ENCODE measurements at places on chromosomes 3 and 15. TPM values are rescaled to one million over a fixed set of nuclear protein-coding genes. Genes with fewer than 3 reads are reported as not detected.

GRCh38 chr3:162666835-162667234 lies 1170.2 kb downstream of the OTOL1 start:
- no peak for DNase-seq

GRCh38 chr3:152662157-152662556 lies 172.8 kb upstream of the P2RY1 start:
- no peak for DNase-seq

Gene ITIH3
- 1.3 TPM for total RNA-seq

- DNase-seq: no peak
These were observed 629.2 kb upstream of the ZNF385D start for GRCh38 chr3:22380253-22380652.

Gene IL20RB
- total RNA-seq: 1.6 TPM

GRCh38 chr3:15769256-15769915 lies 28.4 kb downstream of the ANKRD28 start:
- no peak for DNase-seq

DNA sequence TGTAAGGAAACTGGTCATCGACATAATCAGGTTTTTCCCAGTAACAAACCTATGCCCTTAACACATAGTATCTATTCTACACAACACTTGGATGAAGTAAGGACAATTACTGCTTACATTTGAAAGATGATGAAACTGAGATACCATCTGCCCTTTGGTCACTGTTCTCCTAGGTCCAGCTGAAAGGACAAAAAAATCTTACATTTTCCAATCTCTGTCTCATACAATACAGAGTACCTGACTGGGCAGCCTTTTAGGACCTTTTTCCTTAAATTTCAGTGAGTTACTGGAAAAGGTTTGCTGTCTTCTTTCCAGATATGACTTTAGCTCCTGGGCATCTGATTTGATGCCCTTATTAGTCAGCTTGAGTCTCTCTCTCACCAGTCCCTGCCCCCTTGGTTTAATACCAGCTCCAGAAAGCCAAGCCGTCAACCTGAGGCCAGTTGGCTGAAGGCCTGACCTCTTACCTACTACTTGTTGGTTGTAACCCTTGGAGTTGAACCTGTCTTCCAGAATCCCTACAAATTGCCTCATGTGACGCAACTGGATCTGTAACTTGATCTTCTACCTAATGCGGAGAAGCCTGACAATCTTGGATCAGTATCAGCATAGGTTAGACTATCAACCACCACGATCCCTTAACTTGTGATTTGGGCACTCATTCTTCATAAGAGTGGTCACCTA lies 355.3 kb upstream of the ZNF385D start:
- no peak for DNase-seq

Gene EFCC1
- total RNA-seq: 13.0 TPM

Gene CA12
- total RNA-seq: 21.9 TPM

Gene NANOGP8
- 0.81 TPM for total RNA-seq

DNA sequence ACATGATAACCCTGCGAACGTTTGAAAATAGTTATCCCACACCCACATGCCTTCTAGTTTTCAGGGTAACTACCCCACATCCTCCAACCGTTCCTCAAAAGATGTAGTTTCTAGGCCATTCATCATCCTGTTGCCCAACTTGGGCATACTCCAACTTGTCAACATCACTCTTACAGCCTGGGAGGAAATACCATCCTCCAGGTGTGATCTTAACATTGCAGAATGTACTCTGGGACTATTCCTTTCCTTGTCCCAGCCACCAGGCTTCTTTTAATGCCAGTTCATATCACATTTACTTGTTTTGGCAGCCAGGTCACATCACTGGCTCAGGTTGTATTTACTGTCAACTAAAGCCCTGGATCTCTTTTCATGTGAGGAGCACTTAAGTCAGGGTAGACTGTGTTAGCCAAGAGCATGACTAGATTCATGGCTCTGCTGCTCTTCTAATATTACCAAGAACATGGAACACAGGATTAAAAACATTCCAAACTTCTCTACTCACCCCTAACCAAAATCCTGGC lies 4.0 kb upstream of the DENND6A start:
- peak; percentile 7 for DNase-seq

- no peak for DNase-seq
These were observed 7.6 kb downstream of the ZMAT3 start for GRCh38 chr3:179063945-179064560.

GRCh38 chr3:54541369-54541768 lies 386.5 kb downstream of the LRTM1 start:
- DNase-seq: no peak

Gene SPINK8
- not detected for total RNA-seq

Gene SAMD7
- total RNA-seq: not detected

Gene NDN
- total RNA-seq: 45.0 TPM

Gene FETUB
- not detected for total RNA-seq

Gene ADAMTS17
- 667 TPM for total RNA-seq

- no peak for DNase-seq
These were observed 161.1 kb upstream of the BCL6 start for GRCh38 chr3:187906416-187906815.

- DNase-seq: peak; percentile 90
These were observed 3.6 kb downstream of the CHDH start for GRCh38 chr3:53842436-53843194.

Gene CD200R1
- total RNA-seq: 1.0 TPM

- DNase-seq: no peak
These were observed 32.0 kb downstream of the AP4E1 start for GRCh38 chr15:50940506-50940905.

Gene ASB7
- total RNA-seq: 16.2 TPM

DNA sequence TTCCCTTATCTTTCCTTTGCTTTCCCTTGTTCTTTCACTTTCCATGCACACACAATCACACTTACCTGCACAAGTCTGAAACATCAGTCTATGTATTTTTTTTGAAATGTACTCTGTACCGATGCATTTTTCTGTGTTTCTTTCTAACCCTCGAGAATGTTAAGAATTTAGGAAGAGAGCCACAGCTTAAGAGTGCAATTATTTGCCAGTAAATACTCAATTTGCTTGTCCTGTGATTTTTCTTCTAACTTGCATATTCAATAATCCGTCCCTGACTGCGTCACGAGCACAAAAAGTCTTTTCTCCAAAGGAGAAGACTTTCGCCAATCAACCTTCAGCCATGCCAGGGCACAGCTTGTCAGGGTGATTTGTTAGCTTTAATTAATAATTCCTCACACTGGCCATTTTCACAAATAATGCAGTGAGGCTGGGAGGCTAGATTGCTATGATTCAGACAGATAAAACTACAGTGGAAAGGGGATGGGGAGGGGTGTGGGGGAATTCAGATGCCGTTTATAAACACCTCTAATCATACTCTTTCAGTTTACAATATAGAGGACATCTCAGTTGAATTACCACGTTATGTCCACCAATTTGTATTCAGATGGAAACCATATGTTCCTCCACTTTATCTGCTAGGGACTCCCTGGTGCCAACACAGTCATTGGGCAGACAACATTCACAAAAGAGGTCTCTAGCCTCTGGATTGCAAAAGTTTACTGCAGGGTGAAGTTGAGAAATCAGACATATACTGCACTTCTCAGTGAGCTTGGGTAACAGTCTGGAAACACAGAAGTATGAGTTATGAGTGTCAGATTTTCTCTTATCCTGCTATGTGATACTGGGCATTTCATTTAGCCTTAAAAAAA lies 388.0 kb downstream of the ZBTB20 start:
- DNase-seq: no peak

DNA sequence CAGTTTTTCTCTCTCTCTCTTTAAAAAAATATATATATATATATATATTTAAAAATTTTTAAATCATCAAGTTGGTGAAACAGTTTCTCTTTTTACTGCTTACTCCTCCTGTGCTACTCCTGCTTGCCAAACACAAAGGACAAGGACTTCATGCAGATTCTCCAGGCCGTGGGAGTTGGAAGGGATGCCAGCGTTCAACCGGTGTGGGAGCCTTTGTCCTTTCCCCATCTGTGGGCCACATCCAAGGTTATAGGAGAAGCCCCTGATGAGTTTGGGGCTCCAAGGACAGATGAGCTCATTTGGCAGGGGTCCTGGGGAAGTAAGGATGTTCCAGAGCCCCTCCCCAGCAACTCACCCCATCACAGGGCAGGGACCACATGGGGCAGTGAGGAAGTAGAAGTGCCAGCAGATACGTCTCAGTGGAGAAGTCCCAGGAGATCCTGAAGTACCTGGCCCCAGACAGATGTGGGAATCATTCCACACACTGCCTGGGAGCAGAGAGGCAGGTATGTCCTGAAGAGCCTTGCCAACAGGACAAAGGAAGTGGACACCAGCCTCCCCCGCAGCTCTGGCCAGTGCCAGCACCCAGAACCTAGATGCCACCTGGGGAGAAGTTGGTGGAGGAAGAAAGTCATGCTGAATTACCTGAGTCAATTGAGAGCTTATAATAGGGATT lies 36.6 kb downstream of the CCK start:
- no peak for DNase-seq

DNA sequence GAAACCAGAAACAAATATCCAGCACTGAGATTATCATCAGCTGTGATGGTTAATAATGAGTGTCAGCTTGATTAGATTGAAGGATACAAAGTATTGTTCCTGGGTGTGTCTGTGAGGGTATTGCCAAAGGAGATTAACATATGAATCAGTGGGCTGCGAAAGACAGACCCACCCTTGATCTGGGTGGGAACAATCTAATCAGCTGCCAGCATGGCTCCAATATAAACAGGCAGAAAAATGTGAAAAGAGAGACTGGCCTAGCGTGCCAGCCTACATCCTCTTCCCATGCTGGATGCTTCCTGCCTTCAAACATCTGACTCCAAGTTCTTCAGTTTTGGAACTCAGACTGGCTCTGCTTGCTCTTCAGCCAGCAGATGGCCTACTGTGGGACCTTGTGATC lies 869.5 kb downstream of the SI start:
- DNase-seq: no peak

Gene CD96
- total RNA-seq: 2.8 TPM

DNA sequence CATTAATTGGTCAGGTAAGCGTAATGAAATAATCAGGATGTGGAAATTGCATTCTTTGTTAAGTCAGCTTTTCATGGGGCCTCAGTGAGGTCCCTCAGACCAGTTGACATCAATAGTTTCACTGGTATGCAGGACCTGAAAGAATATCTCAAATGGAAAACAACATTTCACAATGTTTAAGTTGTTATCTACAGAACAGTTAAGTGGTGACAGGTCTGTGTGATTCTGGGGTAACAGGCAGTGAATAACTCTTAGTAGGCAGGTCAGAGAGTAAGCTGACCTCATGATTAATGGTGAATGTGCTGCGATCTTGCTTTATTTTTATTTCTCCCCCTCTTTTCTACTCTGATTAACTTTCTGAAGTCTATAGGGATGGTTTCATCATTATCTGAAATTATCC lies 28.9 kb upstream of the ACP3 start:
- no peak for DNase-seq

DNA sequence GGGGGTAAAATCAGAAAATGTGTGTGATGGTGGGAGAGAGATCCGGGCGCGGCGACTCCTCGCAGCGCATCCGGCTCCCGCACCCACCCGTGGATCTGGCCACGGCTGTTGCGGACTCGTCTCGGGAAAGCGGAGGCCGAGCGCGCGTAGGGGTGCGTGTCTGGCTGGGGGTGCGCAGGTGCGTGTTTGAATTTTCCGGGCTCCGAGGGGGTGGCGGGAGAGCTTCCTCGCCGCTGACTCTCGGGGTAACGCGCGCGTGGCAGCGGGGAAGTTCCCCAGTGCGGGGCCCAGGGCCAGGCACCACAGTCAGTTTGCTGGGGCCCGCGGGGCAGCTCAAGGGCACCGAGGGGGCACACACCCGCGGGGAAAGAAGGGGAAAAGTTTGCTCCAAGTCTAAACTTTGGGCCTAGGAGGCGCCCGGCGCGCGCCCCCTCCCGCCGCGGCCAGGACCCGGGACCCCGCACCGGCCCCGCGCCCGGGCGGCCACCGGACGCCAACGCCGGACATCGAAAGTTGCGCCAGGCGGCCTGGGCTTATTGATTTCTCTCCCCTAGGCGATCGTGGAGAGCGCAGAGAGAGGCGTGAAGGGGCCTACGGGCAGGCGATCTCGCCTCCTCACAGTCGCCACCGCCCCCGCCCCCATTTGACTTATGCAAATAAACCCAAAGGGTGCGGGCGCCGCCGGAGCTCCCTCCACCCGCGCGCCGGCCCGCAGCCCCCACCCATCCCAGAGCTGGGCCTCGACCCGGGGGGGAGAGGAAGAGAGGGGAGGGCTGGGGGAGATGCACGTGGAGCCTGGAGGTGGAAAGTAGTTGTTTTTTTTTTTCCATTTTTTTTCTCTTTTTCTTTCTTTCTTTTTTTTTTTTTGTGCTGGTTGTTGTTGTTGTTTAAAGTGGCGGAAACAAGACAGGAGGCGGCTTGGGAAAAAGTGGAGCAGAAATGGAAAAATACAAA lies 639 bp downstream of the FOXP1 start:
- peak; percentile 81 for DNase-seq

Gene CCDC39
- total RNA-seq: not detected

GRCh38 chr3:170768334-170768801 lies 101.6 kb downstream of the RPL22L1 start:
- DNase-seq: no peak

GRCh38 chr15:99345832-99346462 lies 94.7 kb downstream of the LRRC28 start:
- DNase-seq: peak; percentile 63

Gene RTP3
- not detected for total RNA-seq

DNA sequence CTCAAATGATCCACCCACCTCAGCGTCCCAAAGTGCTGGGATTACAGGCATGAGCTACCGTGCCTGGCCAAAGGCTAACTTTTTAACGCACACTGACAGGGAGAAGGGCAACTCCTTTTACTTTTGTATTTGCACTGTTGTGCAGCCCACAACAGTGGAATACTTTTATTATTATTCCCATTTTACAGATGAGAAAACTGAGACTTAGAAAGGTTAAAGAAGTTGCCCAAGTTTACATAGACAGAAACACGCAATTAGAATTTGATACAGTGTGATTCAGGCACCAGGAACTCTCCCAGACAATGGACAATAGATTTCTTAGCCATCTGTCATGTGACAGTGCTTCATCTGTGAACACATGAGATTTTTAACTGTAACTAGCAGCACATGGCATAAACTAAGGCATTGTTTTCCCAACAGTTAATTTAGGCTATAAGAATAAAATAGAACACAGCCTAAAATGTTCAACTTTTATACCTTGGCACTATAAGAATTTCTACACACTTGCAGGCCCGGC lies 18.8 kb downstream of the STAG1 start:
- DNase-seq: no peak

GRCh38 chr15:51758645-51759044 lies 7.2 kb downstream of the TMOD2 start:
- DNase-seq: no peak

DNA sequence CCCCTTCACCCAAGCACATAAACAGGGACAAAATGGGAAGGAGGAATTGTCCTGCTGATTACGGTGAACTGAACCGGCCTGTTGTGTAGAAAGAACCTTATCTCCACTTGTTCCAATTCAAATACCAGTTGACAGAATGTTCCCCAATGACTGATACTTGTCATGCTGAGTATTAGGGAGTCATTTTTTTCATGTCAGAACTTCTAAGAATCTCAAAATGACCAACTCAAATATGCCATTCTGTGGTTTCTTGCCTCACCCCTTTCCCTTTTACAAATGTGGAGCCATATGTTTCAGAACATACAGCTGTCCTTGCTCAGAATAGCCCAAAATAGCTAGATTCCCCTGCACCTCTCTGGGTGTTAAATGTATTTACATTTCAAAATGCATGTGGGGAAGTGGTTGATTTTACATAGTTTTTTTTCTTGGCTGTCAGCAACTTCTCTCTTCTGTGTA lies 405.9 kb upstream of the TBL1XR1 start:
- no peak for DNase-seq

Gene ADAMTS9
- total RNA-seq: 20.2 TPM

- DNase-seq: no peak
These were observed 5.8 kb downstream of the TOPBP1 start for GRCh38 chr3:133655731-133656515.

All from thyroid gland (tissue), 4 donors.